Dorsolateral prefrontal cortex (tissue), 122 donors: ENCODE measurements at places on chromosomes 1 and 21.

GRCh38 chr1:245153081-245153551 is 1.7 kb upstream of the KIF26B start:
- DNase-seq, result peak; percentile 70

GRCh38 chr1:11187494-11187893 is 1.7 kb upstream of the ANGPTL7 start:
- DNase-seq, result no peak

DNA sequence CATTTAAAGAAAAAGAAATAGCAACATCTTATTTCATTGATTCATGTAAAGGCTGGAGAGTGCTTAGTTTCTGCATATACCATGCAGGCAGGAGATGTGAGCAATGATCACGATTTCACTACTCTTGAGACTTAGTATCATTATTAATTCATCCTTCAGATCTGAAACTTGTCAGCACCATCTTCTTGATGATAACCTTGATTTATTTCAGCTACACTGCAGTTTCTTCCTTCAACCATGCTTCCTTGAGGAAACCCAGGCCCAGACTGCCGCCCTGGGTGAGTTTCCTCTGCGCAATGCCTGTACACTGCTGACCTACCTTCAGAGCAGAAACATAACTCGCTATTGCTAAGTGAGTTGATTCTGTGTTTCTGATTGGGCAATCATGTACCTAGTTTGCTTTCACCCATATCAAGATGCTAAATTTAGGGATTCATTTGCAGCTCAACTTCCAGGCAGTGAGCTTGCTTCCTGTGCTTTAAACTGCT is 13.5 kb upstream of the BCL10 start:
- no peak for DNase-seq

- DNase-seq, result no peak
Observed at GRCh38 chr1:54777011-54777410, 12.7 kb upstream of the PARS2 start.

GRCh38 chr1:8981169-8981568 is 35.5 kb downstream of the CA6 start:
- DNase-seq, result no peak

DNA sequence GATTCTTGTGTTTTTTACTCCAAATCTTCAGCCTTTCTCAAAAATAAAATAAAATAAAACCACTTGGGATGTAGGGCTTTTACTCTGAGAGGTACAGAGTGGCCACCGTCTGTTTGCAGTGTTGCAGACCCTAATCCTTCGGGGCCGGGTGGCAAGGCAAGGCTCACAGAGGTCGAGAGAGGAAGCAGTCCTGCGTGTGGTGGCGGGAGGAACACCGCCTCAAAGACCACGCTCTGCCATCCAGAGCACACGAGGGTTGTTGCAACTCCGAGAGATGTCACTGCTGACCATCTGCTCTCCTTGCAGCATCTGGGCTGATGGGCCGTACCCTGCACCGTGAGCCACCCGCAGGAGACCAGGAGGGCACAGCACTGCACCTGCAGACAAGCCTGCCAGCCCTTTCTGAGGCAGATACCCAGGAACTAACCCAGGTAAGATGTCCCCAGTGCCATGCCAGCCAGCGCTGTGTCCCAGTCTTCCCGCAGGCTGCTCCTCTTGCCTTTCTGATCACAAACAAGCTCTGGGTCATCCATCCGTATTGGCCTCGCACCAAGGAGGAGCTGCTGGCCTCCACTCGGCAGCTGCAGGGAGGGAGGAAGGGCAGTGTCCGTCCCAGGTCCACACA is 31.5 kb downstream of the SNAP47 start:
- no peak for DNase-seq

GRCh38 chr21:39510240-39510639 is 58.5 kb downstream of the SH3BGR start:
- DNase-seq, result no peak

DNA sequence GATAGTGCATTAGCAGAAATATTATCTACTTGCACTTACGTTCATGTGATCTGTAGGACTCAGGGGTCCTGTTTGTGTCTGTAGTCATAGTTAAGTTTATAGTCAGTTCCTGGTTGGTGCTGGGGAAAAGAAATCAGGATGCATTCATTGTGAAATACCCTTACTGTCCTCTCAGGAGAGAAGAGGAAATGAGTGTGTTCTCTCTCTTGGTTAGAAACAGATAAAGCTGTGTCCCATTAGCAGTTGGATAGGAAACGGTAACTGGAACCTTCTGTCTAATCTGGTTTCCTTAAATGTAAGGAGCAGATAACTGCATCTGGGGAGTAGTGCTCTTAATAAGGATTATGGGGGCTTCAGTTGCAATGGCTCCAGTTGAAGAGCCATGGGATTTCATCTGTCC is 8.9 kb downstream of the SDCCAG8 start:
- no peak for DNase-seq

- no peak for DNase-seq
Observed at GRCh38 chr1:26820784-26821269, 5.7 kb upstream of the ZDHHC18 start.

GRCh38 chr1:26021647-26022403 is at the start of gene EXTL1:
Gene EXTL1, plus strand, starts transcription at chr1:26021775. Its CDS starts 872 bp downstream, at chr1:26022647.
- peak; percentile 71 for DNase-seq

GRCh38 chr1:169348383-169349036 is 19.1 kb downstream of the NME7 start:
- DNase-seq, result no peak

DNA sequence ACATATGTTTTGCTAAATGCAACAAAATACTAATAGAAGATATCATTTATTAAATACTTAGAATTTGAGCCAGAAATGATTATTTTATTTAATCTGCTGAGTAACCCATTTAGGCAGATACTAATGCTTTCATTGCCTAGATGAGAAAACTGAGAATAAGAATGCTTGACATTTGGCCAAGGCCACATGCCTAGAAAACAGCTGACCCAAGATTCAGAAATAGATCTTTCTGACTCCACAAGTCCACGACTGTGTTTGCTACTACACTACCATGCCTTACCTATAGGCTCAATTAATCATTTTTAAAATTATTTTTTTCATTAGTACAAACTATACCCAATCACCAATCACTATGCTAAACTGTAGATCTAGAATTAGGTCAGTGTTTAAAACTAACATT is 129.7 kb downstream of the ATP1B1 start:
- no peak for DNase-seq

DNA sequence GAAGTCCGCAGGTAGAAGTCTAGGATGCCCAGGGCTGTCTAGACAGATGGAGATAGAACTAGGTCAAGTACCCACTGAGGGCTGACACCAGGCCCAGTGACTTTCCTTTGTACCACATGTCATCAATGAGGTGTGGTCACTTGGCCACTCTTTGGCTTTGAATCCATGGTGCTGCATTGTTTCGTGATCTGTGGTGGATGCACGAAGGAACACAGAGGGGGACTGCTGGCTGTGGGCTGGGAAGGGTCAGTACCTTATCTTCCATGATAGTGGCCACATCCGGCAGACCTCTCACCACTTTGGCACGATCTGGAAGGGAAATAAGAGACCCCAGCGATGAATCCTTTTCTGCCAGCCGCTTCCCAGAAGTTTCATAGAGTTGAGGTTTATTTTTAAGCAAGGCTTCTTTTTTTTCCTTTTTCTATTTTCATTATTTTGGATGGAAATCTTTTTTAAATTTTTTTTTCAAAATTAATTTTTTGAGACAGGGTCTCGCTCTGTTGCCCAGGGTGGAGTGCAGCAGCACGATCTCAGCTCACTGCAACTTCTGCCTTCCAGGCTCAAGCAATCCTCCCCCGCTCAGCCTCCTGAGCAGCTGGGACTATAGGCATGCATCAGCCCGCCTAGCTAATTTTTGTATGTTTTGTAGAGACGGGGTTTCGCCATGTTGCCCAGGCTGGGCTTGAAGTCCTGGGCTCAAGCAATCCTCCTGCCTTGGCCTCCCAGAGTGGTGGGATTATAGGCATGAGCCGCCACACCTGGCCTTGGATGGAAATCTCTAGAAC is 53.1 kb downstream of the MYOM3 start:
- DNase-seq, result no peak

- no peak for DNase-seq
Observed at GRCh38 chr1:90344963-90345730, 350.2 kb downstream of the ZNF326 start.
